Stimulated activated CD4-positive, alpha-beta T cell treated with anti-CD3 and anti-CD28 coated beads, TNF-alpha, amount 100 ng/mL, for 24 hours (primary cell): ENCODE measurements at places on chromosomes 11 and 22.

- DNase-seq: no peak
Measured at GRCh38 chr11:16293204-16293681, 63.1 kb downstream of the SOX6 start.

- DNase-seq: no peak
Measured at GRCh38 chr11:68296344-68297051, 15.9 kb upstream of the LRP5 start.

DNA sequence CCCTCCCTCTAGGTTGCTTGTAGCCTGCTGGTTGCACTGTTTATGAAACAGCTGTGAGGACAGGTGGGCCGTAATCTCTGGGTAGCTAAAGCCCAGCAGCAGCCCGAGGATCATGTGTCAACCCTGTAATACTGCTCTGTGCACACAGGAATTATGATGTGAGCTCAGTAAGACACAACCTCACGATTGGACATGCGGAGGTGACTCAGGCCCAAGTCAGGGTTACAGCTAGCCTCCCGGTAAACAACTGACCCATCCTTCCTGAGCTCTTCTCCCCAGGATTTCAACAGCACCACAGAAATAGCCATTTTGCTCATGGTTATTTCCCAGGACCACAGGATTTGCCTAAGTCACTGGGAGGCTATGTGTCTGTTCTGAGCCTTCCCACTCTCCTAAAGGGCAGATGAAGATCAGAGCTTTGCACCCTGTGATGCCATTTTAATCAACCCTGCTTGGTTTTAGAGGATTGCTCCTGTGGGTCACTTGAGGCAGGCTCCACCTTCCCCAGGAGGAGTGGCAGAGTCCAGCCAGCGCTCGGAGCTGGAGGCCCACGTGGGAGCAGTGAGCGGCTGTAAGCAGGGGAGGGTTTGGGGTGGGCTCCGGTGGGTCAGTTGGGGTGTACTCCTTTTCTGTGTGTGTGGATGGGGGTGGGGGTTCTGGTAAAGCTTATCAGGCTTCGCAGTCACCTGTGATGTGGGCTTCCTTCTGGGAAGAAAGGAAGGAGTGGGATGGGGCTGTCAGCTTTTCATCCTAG is at the start of gene AMPD3:
Gene AMPD3 (plus strand): TSS at position 387 of the 754 bp plus-strand sequence. CDS start 6,256 bp downstream, outside the sequence.
- no peak for DNase-seq

DNA sequence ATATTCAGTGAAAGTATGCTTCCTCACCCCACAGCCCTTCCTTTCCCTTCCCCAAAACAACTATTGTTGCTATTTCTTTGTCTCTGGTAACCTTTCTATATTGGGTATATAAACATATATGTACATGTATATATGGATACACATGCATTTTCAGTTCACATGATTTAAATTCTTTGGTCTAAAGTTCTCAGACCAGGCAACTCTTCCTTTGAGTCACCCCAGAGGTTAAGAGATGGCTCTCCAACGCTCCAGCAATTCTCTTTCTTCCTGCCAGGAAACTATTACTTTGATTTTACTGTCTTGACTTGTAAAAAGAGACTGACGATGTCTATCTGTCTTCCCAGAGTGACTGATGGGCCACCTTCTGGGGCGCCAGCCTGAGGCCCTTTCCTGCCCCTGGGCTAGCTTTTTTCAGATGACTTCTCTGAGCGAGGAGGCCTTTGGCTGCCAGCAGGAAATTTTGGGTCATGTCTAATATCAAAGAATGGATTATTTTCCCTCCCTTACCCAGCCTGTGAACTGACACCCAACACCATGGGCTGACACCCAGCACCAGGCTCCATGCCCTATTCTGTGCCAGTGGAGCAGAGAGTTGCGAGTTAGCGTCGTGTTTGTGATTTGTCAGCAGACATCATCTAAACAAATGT is 14.4 kb upstream of the ST3GAL4 start:
- no peak for DNase-seq

DNA sequence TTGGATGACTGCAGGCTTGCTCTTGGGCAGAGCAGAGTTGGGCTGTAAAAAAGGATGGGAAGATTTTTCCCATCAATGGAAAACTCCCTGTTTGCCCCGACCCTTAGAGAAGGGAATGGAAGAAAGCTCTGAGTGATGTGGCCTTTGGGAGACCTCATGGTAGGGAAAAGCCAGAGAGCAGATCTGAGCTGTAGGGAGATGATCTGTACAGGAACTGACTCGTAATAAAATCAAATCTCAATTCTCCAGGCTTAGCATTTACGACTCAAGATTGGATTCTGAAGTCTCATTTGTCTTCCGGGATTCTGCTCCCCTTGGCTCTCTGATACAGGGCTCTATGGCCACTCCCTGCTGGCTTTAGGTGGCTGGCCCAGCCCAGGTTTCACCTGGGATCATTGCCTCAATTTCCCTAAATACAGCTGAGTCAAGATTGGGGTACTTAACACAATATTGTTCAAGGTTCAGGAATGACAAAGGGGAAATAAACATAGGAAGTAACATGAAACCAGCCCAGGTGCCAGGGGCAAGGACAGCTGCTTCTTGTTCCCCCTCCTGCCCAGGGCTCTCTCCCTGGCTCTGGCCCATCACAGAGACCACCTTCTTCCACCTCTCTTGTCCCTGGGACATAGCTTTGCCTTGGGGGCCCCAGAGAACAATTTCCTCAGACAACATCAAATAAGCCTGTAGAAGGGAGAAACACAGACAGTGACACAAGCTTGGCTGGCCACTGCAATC is 38.4 kb upstream of the THY1 start:
- no peak for DNase-seq

- no peak for DNase-seq
Measured at GRCh38 chr22:40855071-40855978, 1.1 kb downstream of the ST13 start.

- no peak for DNase-seq
Measured at GRCh38 chr11:31997955-31998354, 92.9 kb upstream of the RCN1 start.

GRCh38 chr22:45657701-45658100 is 13.9 kb upstream of the ATXN10 start:
- no peak for DNase-seq

DNA sequence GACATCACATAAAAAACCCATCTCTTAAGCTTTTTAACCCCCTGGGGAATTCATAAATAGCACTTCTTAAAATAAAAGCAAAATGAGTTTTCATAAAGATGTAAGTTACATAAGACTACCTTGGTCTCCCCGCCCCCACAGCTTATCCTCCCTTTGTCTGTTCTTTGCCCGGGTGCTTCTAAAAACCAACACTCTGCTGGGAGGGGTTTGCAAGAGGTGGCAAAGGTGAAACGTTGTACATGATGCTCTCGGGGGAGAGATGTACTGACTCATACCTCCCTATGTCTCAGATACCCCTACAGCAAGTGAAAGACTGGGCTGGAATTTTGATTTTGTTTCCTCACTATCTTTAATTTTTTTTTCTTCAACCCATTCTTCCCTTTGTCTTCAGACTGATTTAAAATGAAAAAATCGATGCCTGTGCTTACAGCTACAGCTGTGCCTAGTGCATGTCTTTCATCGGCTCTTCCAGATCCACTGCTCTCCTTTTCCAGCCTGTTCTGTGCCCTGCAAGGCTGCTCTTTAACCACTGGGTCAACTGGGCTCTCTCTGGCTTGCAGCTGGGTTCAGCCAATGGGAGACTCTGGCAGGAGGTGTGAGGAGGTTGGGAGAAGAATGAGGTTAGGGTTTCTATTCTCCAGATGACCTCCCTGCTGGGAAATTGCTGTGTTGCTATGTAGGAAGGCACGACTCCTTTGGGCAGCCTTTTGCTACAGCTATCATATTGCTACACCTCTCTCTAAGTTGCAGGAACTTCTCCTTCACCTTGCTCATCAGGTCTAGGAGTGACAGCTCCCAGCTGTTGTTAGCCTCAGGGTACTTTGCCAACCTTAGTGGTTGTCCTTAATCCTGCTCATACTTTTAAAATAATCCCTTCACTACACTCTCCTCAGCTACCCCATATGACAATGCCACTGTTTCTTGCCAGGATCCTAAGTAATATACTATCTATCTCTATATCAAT is 266.5 kb downstream of the TENM4 start:
- no peak for DNase-seq

GRCh38 chr11:116258821-116259220 is 514.0 kb downstream of the BUD13 start:
- no peak for DNase-seq

DNA sequence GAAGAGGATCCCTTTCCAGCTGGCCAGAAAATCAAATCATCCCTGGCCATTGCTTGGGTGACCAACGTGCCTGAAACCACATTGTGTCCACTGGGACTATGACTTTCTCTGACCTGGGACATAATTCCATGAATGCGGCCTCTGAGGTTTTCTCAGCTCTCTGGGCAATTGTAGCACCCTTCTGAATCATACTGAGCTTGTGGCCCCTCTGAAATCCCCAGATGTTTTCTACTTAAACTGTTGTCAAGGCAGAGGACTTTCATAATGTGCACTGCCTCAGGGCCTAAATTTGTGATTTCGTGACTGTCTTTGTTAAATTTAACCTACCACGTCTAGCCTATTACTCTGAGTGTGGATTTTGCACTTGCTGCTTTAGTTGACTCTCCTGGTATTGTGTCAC is 321.1 kb upstream of the PLET1 start:
- DNase-seq: no peak

- DNase-seq: no peak
Measured at GRCh38 chr11:123482218-123482617, 52.1 kb downstream of the GRAMD1B start.

DNA sequence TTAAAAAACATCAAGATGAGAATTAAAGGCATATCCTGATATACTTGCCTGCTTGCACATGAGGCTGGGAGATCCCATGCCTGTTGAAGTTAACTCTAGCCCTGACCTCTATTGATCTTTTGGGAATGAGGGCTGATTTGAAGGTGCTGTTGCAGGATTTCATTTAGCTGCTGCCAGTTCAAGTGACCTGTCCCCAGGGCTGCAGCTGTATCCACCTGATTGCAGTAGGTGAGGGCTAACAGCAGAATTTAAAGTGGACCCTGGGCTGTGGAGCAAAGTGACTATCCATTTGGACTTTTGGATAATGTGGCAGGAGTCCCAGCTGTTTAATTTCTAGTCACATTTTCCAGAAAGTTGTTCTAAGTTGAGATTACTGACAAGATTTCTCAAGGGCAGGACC is 50.8 kb upstream of the HORMAD2 start:
- no peak for DNase-seq

DNA sequence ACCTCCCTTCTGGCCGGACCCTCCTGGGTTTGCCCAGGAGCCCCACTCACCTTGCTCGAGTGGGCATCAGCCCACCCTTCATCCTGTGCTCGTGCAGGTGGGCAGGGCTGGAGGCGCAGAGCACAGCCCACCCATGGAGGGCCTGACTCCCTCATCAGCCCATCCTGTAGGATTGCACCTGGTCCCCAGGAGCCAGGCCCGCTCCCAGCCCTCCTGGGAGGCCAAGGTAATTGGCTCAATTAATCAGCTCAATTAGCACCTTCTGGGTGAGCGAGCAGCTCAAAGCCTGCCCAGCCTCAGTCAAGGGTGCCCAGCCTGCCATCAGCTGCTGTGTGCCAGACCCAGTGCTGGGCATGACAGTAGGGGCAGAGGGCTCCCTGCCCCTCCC is 58.1 kb upstream of the NECTIN1 start:
- no peak for DNase-seq

DNA sequence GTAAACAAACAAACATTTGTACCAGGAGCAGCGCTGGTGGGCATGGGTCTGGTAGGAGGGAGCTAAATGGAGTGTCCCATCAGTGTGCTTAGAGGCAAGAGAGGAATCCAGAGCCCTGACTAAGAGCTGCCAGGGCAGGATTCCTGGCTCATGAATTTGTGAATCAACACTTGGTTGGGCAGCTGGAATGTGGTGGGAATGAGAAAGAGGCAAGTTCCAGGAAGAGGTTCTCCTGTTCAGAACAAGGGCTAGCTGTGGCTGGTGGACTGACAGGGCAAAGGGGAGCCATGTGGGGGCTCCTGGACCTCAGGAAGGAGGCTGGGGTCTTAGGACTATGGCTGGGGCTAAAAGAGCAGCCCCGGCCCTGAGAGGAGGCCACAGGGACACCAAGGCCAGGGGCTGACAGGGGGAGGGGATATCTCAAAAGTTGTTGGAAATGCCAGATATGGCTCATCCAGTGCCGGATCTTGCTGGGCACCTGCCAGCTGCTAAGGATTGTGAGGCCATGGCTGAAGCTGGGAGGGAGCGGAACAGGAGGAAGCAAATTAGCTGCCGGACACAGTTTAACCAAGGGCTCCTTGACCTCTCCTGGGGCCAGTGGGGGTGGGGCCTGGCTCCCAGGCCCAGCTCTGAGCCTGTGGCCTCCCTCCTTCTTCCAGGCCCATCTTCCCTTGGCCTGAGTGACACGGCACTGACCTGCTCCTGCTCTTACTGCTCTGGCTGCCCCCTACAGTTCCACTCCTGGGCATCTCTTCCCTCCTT is 14.6 kb upstream of the P2RY6 start:
- DNase-seq: no peak

GRCh38 chr11:57144075-57144474 is 37.7 kb upstream of the LRRC55 start:
- DNase-seq: no peak

- no peak for DNase-seq
Measured at GRCh38 chr11:128311742-128312719, 275.3 kb downstream of the ETS1 start.

DNA sequence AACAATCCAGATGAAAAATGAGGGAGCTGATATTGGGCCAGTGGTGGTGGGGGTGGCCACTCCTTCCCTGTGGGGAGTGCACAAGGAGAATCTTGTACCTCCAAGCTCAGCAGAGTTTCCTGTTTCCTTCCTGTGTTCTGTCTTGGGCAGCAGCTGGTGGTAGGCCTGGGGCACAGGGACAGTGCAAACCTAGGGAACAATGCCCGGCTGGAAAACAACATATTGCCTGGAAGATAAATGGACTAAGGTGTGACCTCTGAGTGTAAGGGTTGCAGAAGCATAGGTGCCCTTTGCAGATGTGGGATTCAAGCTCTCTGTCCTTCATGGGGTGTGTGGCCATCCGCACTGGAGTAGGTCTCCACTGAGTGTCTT is 5.8 kb upstream of the JAM3 start:
- no peak for DNase-seq

- no peak for DNase-seq
Measured at GRCh38 chr11:30635401-30635989, 49.3 kb upstream of the MPPED2 start.

DNA sequence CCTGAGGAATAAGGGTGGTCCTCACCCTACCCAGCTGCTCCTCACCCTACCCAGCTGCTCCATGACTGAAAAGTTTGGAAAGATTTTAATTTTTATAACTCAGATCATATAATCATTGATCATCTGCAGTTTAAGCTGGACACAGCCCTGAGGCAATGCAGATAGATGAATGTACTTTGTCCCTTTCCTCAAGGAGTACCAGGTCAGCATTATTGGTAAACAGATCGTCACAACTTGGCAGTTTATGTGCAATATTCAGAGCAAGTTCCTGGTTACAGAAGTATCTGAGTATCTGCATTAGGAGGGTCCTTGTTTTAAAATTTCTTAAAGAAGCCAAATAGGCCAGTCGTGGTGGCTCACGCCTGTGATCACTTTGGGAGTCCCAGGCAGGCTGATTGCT is 3.6 kb downstream of the TNRC6B start:
- no peak for DNase-seq

DNA sequence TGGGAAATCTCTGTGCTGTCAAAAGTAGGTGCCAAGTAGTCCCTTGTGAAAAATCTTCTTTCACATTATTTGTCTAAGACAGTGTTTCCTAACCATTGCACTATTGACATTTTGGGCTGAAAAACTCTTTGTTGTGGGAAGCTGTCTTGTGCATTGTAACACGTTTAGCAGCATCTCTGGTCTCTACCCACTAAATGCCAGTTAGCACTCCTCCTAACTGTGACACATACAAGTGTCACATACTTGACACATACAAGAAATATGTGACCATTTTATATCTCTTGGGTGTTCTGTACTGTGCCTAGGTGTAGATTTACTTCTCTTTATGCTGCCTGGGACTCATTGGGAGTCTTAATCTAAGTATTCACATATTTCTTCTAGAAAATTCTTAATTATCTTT is 57.8 kb downstream of the NXPE1 start:
- DNase-seq: no peak
